ENCODE measurements at places on chromosomes 11 and 22. TPM values are rescaled to one million over a fixed set of nuclear protein-coding genes. Genes with fewer than 3 reads are reported as not detected.

DNA sequence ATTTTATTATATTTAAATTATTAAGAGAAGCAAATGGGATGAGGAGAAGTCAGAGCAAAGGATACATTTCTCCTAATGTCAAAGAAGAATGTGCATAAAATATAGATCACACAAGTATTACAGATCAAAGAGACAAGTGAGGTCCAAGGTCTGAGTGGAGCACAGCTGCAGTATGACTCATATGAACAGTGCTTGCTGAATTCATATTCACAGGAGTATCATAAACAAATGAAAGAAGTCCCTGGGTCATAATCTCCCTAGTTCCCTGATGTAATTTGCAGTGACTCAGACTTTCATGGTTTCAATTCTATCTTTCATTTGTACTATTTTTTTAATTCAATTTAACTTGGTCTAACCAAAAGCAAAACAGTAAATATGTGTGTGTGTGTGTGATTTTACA, 499.0 kb upstream of the CCDC179 start:
- no peak for DNase-seq

DNA sequence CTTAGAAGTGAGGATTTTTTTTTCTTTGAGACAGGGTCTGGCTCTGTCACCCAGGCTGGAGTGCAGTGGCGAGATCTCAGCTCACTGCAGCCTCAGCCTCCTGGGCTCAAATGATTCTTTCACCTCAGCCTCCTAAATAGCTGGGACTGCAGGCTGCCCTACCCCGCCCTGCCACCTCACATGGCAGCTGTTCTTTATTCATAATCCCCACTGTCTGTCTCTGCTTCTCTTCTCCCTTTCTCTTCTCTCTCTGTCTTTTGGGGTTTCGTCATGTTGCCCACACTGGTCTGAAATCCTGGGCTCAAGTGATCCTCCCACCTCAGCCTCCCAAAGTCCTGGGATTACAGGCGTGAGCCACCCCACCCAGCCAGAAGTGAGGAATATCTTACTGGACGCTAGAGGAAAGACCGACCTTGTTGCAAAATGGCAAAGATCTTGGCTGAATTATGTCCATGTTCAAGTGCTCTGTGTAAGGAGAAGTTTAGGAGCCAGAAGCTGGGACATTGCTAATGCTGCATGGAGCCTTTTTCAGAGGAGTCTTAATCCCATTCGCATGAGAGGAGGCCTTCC, 21.9 kb downstream of the KRTAP5-5 start:
- DNase-seq: no peak

DNA sequence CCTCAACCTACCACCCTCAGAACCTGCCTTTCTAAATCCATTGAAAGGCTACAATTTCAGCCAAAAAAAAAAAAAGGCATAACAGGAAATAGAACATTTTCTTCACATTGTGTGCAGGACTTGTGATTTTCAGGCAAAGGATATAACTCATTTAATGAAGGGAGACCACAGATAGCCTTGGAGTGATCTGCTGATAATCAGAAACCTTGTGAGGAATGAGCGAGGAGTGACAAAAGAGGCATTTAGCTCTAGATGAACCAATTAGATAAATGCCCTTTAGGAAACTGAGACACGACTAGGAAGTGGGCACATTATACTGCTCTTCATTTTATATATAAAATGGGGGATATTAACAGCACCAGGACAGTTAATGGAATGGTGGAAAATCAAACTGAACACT, 216.5 kb upstream of the GRIA4 start:
- DNase-seq: no peak

Gene OR6A2
- not detected for polyA plus RNA-seq

Gene ANO1
- 6.1 TPM for polyA plus RNA-seq

DNA sequence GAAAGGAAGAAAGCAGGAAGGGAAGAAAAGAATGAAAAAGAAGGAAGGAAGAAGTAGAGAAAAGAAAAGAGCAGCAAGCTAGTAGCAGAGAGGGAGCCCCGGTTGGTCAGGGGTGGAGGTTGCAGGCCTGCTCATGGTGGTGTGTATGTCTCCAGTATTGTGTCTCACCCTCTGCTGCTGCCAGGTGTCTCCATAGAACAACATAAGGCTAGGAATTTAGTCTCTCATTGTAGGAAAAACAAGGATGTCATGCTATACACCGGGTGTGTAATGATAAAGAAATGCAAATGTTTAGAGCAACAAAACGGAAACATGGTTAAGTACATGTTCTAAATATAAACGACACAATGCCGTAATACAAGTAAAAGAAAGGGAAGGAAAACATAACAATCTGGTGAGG, 342.5 kb downstream of the NTM start:
- DNase-seq: no peak

- DNase-seq: no peak
These were observed 4.9 kb downstream of the OVOL1 start for GRCh38 chr11:65791719-65792213.

GRCh38 chr22:43745411-43745770, 66.7 kb downstream of the EFCAB6 start:
- DNase-seq: no peak

DNA sequence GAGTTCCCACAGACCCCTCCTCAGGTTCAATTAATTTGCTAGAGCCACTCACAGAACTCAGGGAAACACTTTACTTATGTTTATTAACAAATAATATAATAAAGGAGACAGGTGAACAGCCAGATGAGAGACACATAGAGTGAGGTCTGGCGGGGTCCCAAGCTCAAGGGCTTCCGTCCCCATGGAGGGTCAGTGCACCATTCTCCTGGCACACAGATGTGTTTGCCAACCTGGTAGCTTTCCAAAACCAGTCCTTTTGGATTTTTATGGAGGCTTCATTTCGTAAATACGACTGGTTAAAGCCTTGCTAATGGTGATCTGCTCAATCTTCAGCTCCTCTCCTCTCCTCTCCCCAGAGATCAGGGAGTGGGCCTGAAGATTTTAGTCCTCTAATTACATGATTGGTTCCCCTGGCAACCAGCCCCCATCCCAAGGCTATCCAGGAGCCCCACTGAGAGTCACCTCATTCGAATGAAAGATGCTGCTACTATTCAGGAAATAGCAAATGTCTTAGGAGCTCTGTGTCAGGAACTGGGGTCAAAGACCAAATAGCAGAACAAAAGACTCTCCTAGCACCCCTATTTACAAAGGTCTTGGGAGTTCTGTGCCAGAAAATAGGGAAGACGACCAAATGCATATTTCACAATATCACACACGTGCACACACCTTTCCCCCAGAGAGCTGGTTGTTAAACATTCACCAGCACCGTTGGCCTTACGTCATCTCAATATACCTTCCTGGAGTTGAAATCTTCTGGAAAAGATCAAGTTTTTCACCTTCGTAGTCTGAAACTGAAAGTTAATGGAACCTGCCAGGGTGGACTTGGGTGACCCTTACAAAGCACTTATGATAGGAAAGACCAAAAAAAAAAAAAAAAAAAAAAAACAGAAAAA, 23.8 kb upstream of the CAPRIN1 start:
- DNase-seq: no peak

DNA sequence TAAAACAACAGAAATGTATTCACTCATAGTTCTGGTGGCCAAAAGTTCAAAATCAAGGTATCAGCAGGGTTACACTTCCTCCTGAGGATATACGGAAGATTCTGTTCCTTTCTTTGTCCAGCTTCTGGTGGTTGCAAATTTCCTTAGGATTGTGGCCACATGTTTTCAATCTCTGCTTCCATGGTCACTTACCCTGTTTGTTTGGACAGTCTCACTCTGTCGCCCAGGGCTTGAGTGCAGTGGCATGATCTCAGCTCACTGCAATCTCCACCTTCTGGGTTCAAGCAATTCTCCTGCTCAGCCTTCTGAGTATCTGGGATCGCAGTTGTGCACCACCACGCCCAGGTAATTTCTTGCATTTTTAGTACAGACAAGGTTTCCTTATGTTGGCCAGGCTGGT, 534.3 kb downstream of the KCNA4 start:
- no peak for DNase-seq

- peak; percentile 95 for DNase-seq
These were observed 32.1 kb downstream of the A4GALT start for GRCh38 chr22:42688241-42689211.

DNA sequence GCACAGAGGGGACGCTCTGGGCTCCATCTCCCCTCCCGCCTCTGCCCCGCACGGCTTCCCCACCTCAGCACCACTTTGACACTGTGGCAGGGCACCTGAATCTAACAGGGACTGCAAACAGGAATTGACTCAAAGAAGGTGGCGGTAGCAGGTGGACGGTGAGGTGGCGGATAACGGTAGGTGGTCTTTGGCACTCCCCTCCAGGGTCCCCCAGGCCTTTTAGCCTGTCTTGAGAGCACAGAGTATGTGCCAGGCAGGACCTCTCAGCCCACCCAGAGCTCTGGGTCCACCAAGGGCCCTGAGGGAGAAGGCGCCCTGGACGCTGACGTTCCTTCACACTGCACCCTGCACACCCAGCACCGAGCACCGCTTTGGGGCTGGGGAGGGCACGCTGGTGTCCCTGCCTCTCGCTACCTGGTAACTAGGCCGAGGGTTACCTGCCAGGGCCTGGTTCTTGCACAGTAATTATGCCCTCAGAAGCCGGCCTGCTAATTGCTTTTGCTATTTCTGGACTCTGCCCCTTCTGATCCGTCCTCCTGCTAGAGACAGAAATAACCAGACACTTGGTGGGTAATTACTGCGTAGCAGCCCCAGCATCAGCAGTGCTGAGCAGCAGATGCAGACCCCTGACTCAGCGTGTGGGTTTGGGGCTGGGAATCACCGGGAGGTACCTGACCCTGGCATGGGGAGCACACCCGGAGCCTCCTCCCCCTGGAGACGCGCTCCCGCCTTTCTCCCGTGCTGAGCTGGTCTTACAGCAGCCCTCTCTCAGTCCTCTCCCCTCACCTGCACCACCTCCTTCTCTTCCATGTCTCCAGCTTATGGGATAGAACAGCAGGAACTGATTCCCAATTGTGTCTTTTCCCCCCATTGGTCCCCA, 103.3 kb upstream of the B3GAT1 start:
- DNase-seq: no peak

GRCh38 chr11:107857550-107858216, 904 bp downstream of the SLC35F2 start:
- no peak for DNase-seq

DNA sequence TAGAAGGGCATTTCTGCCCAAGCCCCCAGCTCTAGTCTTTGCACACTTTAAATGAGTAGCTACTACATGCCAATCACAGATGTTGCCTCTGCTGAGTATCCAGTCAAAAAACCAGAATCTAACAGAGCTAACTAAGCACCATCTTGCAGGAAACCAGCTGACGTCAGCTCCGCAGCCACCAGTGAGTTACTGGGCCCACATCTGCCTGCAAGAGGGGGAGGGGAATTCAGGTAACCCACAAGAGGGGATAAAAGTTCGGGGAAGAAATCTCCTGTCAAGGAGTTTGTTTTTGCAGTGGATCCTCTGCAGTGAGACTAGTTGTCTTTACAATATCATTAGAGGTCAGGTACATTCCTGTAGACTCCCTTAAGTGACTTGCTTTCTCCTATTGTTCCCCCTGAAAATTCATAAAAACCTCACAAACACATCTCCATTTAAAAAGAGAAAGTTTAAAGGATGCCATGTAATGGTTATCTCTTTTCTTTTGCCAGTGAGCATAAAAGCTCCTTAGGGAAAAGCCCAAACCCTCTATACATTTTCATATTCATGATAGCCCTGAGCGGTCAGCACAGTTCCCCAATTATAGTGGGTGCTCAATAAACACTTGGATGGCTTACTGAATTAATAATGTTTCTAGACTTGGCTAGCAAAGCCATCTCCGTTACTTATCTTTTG, 9.3 kb downstream of the CD44 start:
- DNase-seq: no peak

DNA sequence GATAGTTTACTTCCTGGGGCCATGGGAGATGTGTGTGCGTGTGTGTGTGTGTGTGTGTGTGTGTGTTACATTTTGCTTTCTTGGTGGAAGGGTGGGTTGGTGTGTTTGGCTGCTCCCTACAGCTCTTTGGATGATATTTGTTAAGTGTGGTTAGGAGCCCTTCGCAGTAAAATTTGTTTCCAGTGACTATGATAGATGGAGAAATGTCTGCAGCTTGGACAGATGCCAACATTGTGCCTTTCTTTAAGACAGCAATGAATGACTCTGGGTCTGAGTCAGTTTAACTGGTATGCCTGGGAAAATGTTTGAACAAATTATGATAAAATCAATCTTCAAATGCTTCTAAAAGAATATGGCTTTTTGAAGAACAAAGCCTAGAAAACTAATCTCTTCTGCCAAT, 102.7 kb upstream of the TRPC6 start:
- DNase-seq: no peak

Gene CST6
- not detected for polyA plus RNA-seq

Gene POU2AF3
- polyA plus RNA-seq: 0.57 TPM

DNA sequence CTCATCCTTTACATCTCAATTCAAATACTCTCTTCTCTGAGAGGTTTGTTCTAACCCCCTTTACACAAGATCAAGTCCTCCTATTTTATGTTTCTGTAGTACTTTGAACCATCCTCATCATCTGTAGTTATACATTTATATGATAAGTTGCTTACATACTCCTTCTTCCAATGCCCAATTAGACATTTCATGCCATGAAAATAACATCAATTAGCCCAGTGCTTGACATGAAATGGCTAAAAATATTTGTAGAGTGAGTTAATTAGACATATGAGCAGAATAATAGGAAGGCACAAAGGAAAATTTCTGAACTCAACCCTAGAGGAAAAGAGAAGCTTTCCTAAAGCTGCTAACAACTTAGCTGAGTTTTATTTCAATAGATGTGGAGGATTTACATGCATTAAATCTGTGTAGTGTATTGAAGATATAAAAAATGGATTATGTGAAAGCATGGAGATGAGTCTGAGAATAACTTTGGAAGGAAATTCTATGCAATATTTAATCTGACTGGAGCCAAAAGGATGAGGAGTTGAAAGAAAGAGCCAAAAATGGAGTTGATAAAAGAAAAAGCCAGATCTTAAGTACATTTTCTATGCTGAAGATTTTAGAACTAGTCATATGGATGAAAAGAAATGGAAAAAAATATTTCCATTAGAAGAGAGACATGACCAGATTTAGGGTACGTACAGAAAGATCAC, at the start of gene OR56A1:
TSS of gene OR56A1 (minus strand) at position 51 of the 698 bp plus-strand sequence. CDS start 3,066 bp downstream, outside the sequence.
- no peak for DNase-seq

- DNase-seq: no peak
These were observed 61.5 kb upstream of the EMID1 start for GRCh38 chr22:29143941-29144785.

DNA sequence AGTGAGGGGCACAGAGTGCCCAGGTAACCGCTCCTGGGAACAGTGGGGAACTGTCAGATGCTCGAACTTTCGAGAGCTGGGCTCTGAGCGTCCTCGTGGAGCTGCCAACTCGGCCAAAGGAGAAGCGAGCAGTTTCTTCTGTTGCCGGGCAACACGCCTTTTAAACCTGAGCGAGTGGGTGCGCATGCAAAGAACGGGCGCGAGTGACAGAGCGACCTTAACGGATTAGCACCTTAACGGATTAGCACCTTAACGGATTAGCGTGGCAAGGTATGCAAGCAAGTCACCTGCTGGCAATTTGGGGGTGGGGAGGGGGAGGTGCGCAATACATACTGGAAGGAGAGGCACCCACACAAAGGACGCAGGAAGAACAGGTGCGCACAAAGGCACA, 61.8 kb upstream of the PRODH start:
- no peak for DNase-seq

Gene AIFM3
- 0.28 TPM for polyA plus RNA-seq

Gene VPREB1
- not detected for polyA plus RNA-seq

Gene KBTBD3
- polyA plus RNA-seq: 4.9 TPM

Gene FGF4
- not detected for polyA plus RNA-seq
